Activated naive CD8-positive, alpha-beta T cell treated with anti-CD3 and anti-CD28 coated beads, Interleukin-2, amount 10 ng/mL, durations not matched to agents 7 days and 5 days (primary cell): ENCODE measurements at places on chromosomes 12 and 14.

DNA sequence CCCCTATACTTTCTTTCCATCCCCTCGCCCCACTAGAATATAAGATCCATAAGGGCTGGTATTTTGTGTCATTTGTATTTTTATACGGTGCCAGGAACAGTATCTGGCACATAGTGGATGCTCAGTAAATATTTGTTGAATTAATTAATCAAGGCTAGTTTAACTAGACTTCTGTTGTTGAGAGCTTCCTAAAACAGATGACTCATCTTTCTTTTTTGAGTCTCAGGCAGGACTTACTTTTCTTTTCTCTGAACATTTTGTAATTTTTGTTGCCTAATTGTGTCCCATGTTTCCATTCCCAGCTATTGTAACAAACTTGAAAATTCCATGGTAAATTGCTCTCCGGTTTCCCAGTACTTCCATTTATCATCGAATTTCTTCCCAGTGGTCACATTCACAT lies 16.7 kb downstream of the STK38L start:
- no peak for DNase-seq
- H3K4me1 ChIP-seq = peaks cover 12% of the 10 kb centered on the region
- H3K27ac ChIP-seq = no peak overlapping the region
- H3K36me3 ChIP-seq = peaks cover 24% of the 10 kb centered on the region

DNA sequence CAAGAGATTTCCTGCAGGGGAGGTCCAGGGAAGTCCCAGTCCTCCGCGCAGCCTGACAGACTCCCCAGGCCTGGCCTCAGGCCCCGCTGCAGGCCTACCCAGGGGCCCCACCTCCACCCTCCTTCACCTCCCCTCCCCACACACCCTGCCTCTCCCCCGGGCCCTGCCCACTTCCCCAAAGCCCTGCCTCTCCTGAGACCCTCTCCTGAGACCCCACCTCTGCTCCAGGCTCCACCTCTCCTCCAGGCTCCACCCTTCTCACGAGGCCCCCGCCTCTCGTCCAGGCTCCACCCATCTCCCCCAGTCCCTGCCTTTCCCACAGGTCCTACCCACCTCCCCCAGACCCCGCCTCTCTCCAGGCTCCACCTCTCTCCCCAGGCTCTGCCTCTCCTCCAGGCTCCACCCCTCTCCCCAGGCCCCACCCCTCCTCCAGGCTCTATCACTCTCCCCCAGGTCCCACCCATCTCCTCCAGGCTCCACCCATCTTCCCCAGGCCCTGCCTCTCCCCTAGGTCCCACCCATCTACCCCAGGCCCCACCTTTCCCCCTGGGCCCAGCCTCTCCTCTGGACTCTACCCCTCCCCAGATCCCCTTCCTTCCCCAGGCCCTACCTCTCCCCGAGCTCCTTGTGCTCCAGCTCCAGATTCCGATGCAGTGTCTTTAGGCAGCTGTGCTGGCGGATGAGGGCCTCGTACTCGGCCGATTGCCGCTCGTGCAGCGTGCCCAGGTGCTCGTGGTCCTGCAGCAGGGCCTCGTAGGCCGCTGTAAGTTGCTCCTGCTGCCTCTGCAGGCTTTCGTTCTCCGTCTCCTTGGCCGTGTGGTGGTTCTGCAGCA lies 58.8 kb upstream of the GPR68 start:
- no peaks in the 10 kb centered on the region for H3K27me3 ChIP-seq
- DNase-seq = no peak
- H3K27ac ChIP-seq = no peak overlapping the region
- H3K4me1 ChIP-seq = peaks cover 4% of the 10 kb centered on the region
- no peak overlapping the region for H3K4me3 ChIP-seq
- H3K36me3 ChIP-seq = peaks cover 46% of the 10 kb centered on the region

DNA sequence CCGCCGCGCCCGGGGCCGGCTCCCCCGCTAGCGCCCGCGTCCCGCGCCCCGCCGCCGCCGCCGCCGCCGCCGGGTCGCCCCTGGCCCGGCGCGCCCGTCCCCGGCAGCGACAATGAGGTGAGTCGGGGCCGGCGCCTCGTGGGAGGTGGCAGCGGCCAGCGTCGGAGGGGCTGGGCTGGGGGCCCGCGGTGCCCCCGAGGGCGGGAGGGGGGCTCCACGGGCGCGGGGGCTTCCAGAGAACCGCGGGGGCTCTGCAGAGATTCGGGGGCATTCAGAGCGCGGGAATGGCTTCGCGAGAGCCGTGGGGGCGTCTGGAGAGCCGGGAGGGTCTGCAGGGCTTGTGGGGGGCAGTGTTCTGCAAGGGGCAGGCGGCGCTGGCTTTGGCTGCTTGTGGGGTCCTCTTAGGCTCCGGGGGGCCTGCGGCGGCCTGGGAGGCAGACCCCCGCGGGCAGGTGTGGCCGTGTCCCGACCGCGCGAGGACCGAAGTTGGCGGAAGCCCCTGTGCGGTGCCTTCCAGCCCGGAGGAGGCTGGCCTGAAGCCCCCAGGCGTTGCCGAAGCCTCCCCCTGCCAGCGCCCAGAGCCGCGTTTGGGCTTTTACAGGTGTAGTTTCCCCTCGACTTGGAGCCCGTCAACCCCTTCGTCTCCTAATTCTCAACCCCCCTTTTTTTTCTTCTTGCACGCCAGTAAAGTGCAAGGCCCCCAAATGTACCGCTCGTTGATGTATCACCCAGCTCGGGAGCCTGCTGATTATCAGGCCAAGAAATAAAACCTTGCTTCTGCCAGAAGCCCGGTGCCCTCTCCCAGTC lies 93.1 kb upstream of the EVL start:
- peak overlapping the region; percentile 98 for H3K4me3 ChIP-seq
- H3K27ac ChIP-seq = peak overlapping the region; percentile 81
- DNase-seq = peak; percentile 59

GRCh38 chr14:68623826-68624225 lies 169.0 kb downstream of the ZFP36L1 start:
- peaks cover under 1% of the 10 kb centered on the region for H3K36me3 ChIP-seq
- DNase-seq = no peak
- no peak overlapping the region for H3K27ac ChIP-seq
- peaks cover 4% of the 10 kb centered on the region for H3K27me3 ChIP-seq
- peaks cover 6% of the 10 kb centered on the region for H3K4me1 ChIP-seq

GRCh38 chr14:97315790-97316189 lies 518.6 kb downstream of the VRK1 start:
- H3K27me3 ChIP-seq = peaks cover 3% of the 10 kb centered on the region
- peaks cover 9% of the 10 kb centered on the region for H3K4me1 ChIP-seq
- peaks cover 4% of the 10 kb centered on the region for H3K36me3 ChIP-seq
- no peak overlapping the region for H3K27ac ChIP-seq

- no peaks in the 10 kb centered on the region for H3K36me3 ChIP-seq
- no peaks in the 10 kb centered on the region for H3K27me3 ChIP-seq
- H3K4me1 ChIP-seq = no peaks in the 10 kb centered on the region
These were observed 122.5 kb upstream of the COCH start for GRCh38 chr14:30751646-30752416.

GRCh38 chr12:123696646-123697045 lies 15.5 kb upstream of the ATP6V0A2 start:
- peaks cover 1% of the 10 kb centered on the region for H3K36me3 ChIP-seq
- H3K27ac ChIP-seq = no peak overlapping the region
- H3K4me3 ChIP-seq = no peak overlapping the region
- no peaks in the 10 kb centered on the region for H3K27me3 ChIP-seq

GRCh38 chr12:113347107-113347506 lies 11.3 kb upstream of the PLBD2 start:
- no peaks in the 10 kb centered on the region for H3K36me3 ChIP-seq
- DNase-seq = no peak
- no peak overlapping the region for H3K27ac ChIP-seq

DNA sequence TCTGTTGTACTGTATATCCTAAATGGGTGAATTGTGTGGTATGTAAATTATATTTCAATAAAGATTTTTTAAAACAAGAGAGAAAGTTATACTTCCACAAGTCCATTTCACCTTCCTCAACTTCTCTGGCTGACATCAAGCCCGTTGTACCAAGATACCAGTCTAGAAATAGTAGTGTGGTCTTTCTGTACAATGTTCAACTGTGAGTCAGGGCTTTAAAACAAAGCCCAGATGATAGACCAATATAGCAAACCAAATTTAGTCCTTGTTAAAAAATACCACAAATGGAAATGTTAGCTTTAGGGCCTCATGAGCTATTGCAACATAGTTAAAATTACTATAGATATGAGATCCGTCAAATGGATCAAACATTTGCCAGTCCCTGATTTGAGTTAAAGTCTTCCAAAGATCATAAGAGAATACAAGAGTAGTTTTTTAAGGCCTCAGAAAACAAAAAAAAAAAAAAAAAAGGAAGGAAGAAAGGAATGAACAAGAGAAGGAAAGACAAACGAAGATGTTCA lies 49.0 kb upstream of the EGLN3 start:
- peaks cover 5% of the 10 kb centered on the region for H3K36me3 ChIP-seq
- no peak overlapping the region for H3K27ac ChIP-seq
- DNase-seq = no peak
- H3K4me1 ChIP-seq = peaks cover 4% of the 10 kb centered on the region

- no peak for DNase-seq
- peak overlapping the region; percentile 94 for H3K4me3 ChIP-seq
- H3K27ac ChIP-seq = peak overlapping the region; percentile 99
- H3K4me1 ChIP-seq = peaks cover 24% of the 10 kb centered on the region
These were observed 612 bp upstream of the RBM23 start for GRCh38 chr14:22919601-22919921.

DNA sequence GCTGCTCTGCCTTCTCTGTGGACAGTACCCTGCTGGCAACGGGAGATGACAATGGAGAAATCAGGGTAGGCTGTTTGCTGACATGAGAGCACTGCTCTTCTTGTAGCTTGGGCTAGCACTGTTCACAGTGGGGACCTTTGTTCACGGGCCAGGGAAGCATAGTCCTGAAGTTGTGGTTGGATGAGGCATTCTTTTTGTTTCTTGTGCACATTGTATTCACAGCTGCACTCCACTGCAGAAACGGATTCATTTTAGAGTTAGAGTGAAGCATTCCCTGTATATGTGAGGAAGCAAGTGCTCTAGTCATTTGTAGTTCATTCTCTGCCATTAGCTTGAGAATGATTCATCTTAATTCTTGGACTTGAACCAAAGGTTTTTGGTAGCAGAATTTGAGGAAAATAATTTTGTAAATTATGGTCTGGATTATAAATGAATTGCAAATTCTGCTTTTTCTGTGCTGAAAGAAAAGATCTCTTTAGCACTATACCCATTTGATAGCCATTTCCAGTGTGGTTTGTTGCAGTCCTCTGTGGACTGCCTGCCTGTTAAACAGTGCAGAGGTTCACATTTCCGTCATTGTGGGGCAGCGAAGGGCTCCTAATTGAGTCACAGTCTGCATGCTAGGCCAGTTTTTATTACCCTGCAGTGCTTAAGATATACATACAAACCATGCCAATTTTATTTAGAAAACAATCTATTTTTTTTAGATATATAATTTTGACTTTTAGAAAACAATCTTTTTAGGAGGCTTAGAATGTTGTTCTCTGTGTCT lies 80.6 kb downstream of the APAF1 start:
- H3K4me3 ChIP-seq = no peak overlapping the region
- no peak for DNase-seq
- H3K36me3 ChIP-seq = peaks cover 20% of the 10 kb centered on the region
- no peaks in the 10 kb centered on the region for H3K27me3 ChIP-seq
- H3K4me1 ChIP-seq = peaks cover 4% of the 10 kb centered on the region

- peaks cover 3% of the 10 kb centered on the region for H3K36me3 ChIP-seq
- H3K4me1 ChIP-seq = no peaks in the 10 kb centered on the region
- H3K27ac ChIP-seq = no peak overlapping the region
- H3K4me3 ChIP-seq = no peak overlapping the region
- DNase-seq = no peak
These were observed 19.8 kb upstream of the PZP start for GRCh38 chr12:9227950-9228349.
